Renal cortical epithelial cell (primary cell): ENCODE measurements at places on chromosomes 2 and 18. TPM values are rescaled to one million over a fixed set of nuclear protein-coding genes. Genes with fewer than 3 reads are reported as not detected.
A peak's percentile ranks its signal among the peaks of the same experiment; 100 is the strongest.

DNA sequence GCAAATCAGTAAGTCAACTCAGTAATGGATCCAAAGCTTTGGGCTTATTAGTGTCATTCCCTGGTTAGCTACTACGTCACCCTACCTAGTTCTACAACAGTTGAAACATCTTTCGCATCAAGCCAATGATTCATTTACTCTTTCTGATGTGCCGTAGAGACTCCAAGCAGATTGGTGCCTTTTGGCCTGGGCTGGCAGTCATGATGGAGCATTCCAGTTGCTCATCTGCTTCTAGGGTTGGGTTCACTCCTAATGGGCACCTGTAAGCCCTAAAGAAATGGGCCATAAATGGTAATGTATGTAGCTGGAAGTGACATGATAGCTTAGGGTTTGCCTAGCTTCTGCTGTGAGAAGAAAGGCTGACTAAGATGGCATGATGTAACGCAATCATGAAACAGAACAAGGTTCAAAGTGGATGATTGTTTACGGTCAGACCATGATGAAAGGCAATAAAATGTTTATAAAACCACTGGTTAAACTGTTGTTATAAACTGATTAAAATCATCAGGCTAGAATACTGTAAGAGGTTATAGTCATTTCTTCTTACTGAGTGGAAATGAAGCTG is 20.4 kb upstream of the CCL20 start:
- DNase-seq = no peak

Gene TMEM18
- 22.7 and 23.6 TPM in 2 replicates for total RNA-seq

Gene SKOR2
- total RNA-seq = not detected in 2 replicates

Gene ME2
- 72.3 and 77.1 TPM in 2 replicates for total RNA-seq

Gene PHOSPHO2
- 4.2 and 7.7 TPM in 2 replicates for total RNA-seq

DNA sequence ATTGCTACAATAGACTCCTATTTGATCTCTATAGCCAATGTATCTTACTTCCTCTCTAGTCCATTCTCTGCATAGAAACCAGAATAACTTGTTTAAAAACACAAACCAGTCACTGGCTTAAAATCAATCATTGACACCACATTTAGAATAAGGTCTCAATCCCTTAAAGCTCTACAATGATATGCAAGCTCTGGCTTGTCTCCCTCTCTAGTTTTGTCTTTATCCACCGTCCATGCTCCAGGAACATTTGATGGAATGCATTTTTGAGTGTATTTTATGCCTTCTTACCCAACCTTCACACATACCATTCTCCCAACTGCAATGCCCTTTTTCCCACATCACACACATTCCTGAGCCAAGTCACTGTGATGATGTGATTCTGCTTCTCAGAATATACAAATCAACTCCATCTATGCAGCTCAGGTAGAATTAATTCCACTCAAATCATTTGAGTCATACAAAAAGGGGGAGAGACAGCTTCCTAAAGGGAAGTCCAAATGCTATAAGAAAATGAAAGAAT is 1107.2 kb downstream of the DPP10 start:
- DNase-seq = peak; percentile 10

Gene ASB3
- total RNA-seq = 22.4 and 34.3 TPM in 2 replicates

- peak; percentile 71 for DNase-seq
Observed at GRCh38 chr2:165203689-165204559, at the start of gene SCN3A. SCN3A (minus strand) TSS chr2:165204050; CDS start chr2:165176394, 27,656 bp downstream.

DNA sequence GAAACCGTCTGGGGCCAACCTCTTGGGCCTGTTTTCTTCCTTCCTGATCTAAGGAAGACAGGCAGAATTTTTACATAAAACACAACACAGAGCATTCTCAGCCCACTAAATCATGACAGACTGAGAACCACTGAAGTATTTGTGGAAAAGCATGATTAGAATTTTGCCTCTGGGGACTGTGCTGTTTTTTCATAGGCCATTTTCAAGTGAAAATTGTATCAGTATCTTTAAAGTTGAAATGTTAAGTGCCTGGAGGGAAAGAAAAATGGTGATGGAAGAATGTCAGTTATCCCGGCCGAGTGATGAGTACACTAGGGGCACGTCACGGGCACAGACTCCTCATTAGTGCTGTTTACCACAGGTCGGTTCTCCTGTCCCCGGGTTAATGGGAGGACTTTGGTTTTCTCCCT is 36.9 kb downstream of the EHD3 start:
- DNase-seq = no peak

- DNase-seq = no peak
Observed at GRCh38 chr2:100955226-100955625, 46.9 kb upstream of the RPL31 start.

- DNase-seq = no peak
Observed at GRCh38 chr2:197238043-197238365, 72.6 kb downstream of the ANKRD44 start.

DNA sequence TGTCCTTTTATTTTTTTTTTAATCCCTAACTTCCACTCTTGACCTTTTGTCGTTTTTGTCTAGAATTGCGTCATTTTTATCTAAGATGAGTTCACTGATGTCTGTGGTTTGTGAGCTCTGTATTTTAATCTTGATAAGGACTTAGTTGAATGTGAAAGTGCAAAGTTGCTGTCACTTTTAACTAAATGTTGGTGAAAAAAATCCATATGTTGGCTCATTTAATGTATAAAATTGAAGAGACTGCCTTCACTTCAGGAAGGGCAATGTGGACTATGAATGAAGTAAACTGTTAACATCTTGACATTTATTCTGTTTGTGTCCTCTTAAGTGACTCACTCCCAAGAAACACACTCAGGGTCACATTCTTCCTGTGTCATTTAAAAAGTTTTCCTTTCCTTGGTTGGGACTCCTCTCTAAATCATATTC is 256.6 kb upstream of the RASGRP3 start:
- peak; percentile 58 for DNase-seq

- no peak for DNase-seq
Observed at GRCh38 chr18:58784601-58785137, 80.0 kb upstream of the ZNF532 start.

DNA sequence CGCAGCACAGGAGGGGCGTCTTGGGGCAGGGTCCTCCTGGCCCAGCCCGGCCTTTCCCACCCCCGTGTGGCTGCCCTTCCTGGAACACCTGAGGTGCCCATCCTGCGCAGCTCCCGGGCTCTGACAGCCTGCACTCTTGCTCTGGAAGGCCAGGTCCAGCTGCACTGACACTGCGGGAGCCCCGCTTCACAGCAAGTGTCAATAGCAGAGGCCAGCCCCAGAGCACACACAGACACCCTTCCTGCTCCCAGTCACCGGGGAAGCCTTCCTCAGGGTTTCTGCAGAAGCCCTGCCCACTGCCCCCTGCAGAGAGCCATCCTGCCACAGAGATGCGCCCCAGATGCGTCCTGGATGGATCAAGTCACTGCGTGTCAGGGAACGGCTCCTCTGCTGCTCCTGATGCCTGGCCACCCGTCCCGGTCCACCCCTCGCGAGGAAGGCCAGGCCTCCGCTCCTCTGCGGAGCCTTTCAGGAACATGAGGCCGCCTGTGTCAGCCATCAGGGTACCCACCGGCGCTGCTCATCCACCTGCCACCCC is 519.2 kb upstream of the MYT1L start:
- no peak for DNase-seq

Gene CYP27A1
- 18.6 and 42.8 TPM in 2 replicates for total RNA-seq

DNA sequence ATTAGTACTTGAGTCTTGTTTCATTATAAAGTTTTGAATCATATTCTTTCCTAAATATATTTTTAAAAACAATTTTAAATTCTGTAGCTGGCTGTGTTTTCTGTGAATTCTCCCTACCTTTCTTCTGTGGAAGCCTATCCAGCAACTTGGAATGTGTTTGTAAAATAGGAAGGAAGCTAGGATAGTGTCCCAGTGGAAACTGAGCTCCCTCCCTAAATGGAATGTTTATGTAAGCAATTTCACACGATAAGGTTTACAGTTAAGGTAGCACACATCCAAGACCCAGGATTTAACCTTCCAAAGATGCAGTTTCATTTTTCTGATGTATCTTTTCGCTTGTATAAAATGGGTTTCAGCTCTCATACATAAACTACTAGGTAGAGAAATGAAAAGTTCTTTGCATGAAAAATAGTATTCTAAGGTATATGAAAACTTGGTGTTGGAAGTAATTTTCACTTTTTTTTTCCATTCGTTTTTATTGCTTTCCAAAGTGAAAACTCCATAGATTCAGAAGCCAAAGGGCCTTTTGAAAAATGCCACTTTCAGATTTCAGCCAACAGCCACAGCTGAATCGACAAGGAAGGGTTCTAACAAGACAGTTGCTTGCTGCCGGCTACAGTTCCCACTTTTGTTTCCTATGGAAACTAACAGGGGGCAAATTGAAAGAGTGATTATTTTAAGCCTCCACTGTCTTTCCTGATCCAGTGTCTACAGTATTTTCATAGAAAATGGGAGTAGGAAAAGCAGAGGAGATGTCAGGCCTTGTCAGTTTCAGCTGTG is 405.1 kb upstream of the POU3F3 start:
- no peak for DNase-seq

- peak; percentile 84 for DNase-seq
Observed at GRCh38 chr2:240229603-240230235, 89.3 kb upstream of the OTOS start.

DNA sequence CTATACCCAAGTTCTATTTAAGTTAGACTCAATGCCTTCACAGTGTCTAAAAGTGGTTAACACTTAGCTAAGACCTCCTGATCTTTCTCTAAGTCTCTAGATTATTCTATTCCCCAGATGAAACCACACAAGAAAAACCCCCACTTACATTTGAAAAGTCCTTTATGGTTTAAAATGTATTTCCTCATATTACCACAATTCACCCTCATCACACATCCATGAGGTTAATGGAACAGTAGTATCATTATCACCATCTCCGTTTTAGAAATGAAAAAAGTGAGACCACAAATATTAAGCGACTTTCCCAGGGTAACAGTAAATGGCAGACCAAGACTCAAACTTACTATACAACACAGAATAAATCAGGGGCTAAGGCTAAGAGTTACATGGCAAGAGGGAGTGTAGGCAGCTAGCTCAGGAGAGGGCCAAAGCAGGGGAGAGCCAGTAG is 28.6 kb downstream of the EPG5 start:
- no peak for DNase-seq

Gene CXCR4
- 0.52 and 1.6 TPM in 2 replicates for total RNA-seq

DNA sequence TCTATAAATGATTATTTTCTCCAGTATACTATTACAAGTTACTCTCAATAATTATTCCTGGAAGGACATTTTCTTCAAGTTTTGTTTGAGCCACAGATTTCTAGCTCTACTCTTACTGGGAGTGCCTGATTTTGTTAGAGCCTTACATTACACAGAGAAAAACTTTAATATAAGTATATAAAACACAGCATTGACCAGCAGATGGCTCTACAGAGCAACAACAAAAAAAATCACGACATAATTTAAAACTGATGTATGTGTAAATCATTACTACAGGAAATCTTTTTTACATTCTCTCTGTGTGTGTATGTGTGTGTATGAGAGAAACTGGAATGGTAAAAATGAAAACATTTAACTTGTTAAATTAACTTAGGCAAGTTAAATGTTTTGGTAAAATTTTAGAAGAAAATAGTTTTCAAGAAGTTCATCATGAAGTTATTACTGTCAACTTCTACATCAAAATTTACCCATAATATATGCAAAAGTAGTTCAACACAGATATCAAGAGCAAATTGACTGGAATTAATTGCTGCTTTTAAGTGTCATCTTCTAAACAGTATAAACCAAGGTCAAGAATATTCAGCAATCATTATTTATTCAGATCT is 103.3 kb downstream of the MDH1 start:
- peak; percentile 59 for DNase-seq

- DNase-seq = no peak
Observed at GRCh38 chr2:240245706-240246105, 105.2 kb upstream of the OTOS start.

Gene HOXD4
- total RNA-seq = 6.6 and 23.2 TPM in 2 replicates

- peak; percentile 10 for DNase-seq
Observed at GRCh38 chr2:70420143-70420542, 118.3 kb upstream of the FAM136A start.

Gene PROKR1
- not detected in 2 replicates for total RNA-seq

DNA sequence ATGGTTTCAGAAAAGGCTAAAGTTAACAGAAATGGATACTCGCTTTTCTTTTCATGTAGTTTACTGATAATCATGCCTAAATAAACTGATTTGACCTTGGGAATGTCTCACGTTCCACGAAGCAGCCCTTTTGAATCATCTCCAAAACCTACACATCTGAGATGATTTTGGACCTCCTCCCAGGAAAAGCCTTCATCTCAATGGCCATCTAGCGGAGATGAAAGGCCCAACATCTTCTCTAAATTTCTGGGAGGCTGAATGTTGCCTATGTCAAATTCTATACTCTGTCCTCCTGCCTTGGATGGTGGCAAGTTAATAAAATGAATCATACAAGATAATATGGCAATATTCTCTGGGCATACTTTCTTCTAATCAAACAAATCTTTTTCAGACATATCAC is 448.5 kb downstream of the ZEB2 start:
- DNase-seq = no peak

GRCh38 chr2:8994386-8994785 is 9.1 kb downstream of the MBOAT2 start:
- DNase-seq = no peak

DNA sequence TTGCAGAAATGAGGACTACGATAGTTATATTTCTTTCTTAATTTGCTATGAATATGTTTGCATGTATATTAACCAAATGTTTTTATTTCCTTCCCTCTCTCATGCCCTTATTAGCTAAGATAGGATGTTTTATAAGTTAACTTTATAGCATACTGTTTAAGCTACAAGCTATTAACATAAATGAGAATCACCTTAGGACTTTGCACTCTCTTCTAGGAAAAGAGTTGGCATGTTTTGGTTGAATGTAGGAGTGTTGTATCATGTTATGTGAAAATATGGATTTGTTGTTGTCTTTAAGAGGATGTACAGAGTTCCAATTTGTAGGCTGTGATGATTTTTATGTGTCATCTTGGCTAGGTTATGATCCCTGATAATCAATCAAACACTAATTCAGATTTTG is 467.4 kb upstream of the SETBP1 start:
- DNase-seq = no peak

Gene GYPC
- 22.3 and 34.7 TPM in 2 replicates for total RNA-seq

Gene FOXD4L1
- total RNA-seq = 0.20 TPM in 1 of 2 replicates, not detected in the other
